ENCODE measurements at places on chromosomes 3 and 15.

GRCh38 chr3:116039651-116039985, 405.7 kb downstream of the LSAMP start:
- no peak for DNase-seq

- no peak for DNase-seq
Measured at GRCh38 chr15:77557144-77557543, 75.6 kb downstream of the LINGO1 start.

DNA sequence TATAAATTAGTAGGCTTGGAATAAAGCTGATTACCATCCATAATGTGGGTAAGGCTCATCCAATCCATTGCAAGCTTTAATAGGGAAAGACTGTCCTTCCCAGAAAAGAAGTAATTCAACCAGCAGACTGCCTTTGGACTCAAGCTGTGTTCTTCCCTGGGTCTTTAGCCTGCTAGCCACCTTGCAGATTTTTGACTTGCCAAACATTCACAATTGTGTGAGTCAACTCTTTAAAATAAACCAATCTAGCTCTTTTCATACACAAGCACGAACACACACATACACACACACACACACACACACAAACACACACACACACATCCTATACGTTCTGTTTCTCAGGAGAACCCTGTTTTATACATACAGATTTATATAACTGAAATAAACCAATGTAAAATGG, 248.1 kb downstream of the NAALADL2 start:
- DNase-seq: no peak

DNA sequence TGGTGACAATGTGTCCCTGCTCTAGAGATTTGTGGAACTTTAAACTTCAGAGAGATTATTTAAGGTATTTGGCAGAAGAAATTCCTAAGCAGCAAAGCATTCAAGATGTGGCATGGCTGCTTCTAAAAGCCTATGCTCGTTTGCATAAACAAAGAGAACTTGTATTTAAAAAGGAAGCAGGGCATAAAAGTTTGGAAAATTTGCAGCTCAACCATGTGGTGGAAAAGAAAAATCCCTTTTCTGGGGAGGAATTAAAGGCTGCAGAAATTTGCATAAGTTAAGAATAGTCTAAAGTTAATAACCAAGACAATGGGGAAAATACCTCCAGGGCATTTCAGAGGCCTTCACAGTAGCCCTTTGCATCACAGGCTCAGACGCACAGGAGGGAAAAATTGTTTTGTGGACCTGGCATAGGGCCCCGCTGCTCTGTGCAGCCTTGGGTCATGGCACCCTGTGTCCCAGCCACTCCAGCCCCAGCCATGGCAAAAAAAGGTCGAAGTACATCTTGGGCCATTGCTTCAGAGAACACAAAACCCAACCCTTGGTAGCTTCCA, 1109.1 kb downstream of the OTOL1 start:
- DNase-seq: no peak

- DNase-seq: no peak
Measured at GRCh38 chr15:41011055-41011815, 58.0 kb downstream of the CHAC1 start.

- DNase-seq: no peak
Measured at GRCh38 chr3:192371870-192372400, 355.4 kb downstream of the FGF12 start.

GRCh38 chr3:50295553-50296431, 3.4 kb downstream of the HYAL3 start:
- DNase-seq: no peak

GRCh38 chr15:23877502-23878412, 190.7 kb upstream of the NDN start:
- DNase-seq: no peak

Data from activated gamma-delta T cell treated with anti-CD3 and anti-CD28 coated beads, Interleukin-2, amount 50 U/mL, for 16 hours (primary cell).